Right renal cortex interstitium (tissue), 3 donors: ENCODE measurements at places on chromosomes 3 and 15.
A peak's percentile ranks its signal among the peaks of the same experiment; 100 is the strongest.

DNA sequence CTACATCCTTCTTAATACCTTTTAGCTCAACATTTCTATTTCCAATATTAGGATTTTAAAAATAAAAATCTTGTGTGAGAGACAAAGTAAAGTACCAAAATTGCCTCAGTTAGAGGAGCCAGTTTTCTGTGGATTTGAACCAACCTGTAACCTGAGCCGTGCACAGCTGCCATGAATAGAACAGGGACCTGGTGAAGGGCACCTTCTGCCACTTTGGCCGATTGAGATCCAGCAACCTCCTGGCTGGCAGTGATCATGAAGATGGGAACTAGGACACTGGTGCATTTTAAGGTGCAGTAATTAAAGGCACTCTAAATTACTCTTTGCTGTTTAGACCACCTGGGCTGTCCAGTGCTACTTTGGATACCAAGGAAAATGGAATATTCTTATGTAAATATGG is 34.3 kb upstream of the TRAK1 start:
- DNase-seq, result no peak

GRCh38 chr15:81485806-81486205 is 111.8 kb upstream of the TMC3 start:
- DNase-seq, result no peak

DNA sequence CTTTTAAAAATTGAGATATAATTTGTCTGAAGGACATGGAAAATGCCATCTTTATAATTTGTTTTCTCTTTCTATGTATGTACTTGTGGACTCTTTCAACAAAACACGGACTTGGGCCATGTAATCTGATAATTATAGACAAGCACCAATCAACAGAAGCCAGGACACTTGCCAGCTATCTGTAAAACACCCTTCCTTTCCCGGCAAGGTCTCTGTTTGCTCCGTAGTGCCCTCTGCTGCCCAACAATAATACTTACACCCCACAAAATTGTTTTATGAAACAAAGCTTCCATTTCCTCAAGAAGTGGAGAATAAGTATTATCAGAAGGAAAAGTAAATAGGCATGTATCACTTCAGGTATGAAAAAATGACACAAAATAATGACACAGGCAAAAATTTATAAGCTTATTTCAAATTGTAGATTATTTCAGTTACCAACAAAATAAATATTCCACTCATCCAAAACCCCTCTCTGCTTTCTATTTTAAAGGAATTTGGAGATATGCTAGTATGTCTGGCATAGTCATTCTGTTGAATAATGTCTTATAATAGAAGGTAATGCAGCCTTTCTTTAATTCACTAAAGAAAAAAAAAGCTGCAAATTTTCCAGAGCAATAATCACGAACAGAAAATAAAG is 32.8 kb downstream of the MYH15 start:
- peak; percentile 29 for DNase-seq

GRCh38 chr3:46455231-46456115 is 9.2 kb downstream of the LTF start:
- DNase-seq, result no peak
